ENCODE measurements at places on chromosomes 1 and 21.
A peak's percentile ranks its signal among the peaks of the same experiment; 100 is the strongest.

DNA sequence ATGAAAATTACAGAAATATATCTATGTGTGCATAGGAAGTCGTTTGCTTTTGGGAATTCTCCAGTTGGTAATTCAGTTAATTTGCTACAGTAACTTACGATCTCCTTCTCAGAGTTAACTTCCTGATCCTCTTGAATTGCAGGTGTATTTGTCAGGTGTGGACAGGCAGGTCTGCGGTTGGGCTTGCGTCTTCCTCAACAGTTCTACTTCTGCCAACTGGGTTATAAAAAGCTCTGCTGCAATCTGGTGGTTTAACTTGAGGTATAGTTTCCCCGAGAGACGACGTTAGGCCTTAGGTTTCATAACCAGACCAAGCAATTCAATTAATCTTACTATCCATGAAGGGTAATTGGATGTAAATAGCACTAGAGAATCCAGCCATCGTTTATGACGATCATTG, 88.2 kb downstream of the GABPA start:
- no peak for DNase-seq

DNA sequence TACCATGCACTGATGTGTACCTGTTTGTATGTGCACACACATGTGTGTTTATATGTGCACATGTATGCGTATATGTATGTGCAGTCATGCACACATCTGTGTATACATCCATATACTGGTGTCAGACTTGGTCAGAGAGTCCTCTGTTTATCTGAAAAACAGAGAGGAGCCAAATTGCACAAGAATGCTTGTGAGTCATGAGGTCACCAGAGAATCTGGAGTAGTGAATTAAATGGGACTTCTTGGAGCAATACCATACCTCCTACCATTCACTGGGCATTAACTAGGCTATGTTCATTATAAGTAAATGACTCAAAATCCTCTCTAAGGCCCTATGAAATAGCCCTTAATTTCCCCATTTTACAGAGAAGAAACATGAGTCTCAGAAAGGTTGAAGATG, 272.1 kb upstream of the C1orf87 start:
- no peak for DNase-seq

GRCh38 chr1:167627865-167628641, 2.0 kb upstream of the RCSD1 start:
- peak; percentile 78 for DNase-seq

DNA sequence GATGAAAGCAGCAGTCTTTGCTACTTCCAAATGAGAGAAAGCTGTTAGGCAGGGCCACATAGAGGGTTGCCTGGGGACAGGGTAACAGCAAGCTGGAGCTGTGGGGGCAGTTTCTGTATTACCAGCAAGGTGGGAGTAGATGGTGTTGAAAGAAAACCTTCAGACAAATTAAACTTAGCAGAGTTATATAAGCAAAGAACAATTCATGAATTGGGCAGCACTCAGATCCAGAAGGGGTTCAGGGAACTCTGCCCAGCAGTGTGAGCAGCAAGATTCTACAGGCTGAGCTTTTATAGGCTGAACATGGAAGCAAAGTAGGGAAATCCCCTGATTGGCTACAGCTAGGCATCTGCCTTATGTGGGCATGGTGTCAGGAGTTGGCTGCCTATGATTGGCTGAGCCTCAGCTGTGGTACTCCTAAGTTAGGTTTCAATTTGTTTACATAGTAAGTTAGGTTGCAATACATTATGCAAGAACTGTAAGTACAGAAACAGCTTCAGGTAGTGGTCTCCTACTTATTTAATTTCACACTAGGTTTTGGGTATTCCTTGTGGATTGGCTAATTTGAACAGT, 64.1 kb upstream of the TMPRSS2 start:
- no peak for DNase-seq

DNA sequence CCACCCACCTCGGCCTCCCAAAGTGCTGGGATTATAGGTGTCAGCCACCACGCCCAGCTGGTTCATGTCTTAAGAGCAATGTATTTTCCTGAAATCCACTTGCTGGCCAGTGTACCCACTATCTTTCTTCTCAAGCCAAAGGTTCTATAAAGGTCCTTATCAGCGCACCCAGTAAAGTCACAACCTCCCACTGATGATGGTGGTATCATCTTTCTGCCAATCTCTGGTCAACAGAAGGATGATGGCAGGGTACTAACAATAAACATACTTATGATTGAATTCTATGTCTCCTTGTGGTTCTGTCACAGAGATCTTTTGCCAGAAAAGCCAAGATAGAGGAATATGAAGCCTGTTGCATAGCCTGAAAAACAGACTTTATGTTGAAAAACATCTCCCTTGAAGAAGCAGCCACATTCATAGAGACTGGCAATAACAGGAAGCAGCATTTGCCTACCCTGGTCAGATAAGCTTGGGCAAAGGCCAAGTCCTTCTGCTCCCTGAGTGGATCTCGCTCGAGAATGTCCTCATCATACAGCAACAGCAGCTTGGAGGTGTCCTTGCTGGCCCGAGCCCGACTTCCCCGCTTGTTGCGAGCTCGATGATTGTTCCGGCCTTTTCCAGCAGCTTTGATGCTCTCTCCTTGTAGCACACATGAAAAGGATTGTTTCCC, 73.0 kb downstream of the DAP3 start:
- DNase-seq, result no peak

GRCh38 chr1:183958958-183959357, 78.6 kb downstream of the COLGALT2 start:
- no peak for DNase-seq

DNA sequence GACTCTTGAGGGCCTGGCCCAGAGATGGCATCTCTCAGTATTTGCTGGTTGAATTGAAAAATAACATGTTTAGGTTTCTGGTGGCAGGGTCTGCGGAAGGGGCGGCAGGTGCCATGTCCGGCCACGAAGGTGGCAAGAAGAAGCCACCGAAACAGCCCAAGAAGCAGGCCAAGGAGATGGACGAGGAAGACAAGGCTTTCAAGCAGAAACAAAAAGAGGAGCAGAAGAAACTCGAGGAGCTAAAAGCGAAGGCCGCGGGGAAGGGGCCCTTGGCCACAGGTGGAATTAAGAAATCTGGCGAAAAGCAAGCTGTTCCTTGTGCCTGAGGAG, 14.3 kb upstream of the FGR start:
- DNase-seq, result no peak

GRCh38 chr1:101006553-101006952, 19.0 kb downstream of the DPH5 start:
- DNase-seq, result no peak

DNA sequence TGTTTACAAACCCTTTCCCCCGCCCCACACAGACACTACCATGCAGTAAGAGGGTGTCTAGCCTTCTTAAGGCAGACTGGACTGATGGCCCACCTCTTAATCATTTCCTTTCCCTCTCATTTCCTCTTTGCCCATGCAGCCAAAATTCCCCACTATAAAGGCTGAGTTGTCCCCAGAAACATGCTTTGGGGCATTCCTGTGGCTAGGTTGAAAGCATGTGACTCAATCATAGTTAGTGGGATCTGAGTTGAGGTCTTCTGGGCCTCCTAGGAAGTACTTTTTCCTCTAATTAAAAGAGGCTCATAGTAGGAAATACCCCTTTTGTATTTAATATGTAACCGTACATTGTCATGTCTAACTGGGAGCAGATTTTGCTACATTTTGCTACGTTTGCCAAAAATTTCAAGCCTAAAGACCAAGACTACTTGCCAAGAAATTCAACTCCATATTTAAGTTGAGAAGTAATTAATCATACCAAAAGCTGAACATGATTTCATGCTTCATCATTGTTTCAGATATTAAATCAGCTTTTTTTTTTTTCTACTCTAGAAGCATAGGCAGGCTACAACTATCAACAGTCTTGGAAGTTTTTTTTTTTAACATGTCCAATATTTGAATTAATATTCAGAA, 174.7 kb downstream of the ADGRL4 start:
- no peak for DNase-seq

GRCh38 chr1:20141466-20141865, 2.3 kb downstream of the PLA2G2F start:
- DNase-seq, result no peak

DNA sequence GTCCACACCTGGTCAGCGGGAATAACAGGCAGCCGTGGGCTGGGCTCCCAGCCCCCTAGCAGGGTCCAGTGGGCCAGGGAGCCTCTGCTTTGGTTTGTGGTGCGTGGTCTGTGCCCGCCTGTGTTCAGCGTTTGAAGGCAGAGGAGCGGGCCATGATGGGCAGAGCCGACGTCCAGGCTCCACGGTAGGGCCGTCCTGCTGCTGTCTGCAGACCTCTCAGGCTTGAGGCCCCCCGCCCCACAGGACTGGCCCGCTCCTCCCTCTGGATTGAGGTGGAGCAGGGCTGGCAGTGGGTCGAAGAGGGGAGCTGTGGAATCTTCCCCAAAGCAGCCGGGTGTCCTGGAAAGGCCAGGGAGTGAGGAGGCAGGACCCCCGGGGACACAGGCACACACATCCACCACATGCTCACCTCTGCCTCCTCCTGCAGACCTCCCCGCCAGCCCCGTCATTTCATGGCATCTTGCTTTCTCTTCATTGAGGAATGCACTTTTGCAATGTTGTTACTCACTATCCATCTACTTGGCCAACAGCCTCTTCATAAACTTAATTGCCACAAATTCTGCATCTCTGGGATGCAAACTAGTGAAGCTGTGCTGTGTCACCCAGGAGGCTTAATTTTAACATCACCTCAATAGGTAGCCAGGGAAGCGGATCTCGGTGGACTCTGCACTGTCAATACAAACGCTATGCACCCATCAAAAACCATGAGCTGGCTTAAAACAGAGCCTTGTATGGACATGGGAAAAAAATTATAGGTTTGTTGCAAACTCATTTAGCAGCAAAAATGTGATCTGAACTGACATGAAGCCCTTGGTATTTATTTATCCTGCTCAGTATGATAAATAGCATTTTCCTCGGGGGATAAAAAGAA, 85.9 kb downstream of the PDE9A start:
- DNase-seq, result no peak

DNA sequence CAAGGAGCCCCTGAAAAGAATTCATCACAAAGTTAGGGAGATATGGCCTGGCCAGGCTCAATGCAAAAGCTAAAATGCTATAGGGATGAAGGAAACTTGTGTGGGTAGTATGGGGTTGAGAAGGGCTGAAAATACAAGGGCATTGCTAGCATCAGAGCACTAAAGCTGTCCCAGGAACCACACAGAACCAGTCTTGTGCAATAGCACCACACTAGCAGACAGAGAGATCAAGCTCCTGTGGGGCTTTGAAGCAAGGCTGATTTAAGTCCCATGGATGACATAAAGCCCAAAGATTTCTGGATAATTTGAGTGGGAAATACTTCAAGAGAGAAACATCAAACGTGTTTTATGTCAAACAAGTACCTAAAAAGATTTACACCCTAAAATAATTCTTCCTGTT, 97.1 kb downstream of the VAV3 start:
- no peak for DNase-seq

DNA sequence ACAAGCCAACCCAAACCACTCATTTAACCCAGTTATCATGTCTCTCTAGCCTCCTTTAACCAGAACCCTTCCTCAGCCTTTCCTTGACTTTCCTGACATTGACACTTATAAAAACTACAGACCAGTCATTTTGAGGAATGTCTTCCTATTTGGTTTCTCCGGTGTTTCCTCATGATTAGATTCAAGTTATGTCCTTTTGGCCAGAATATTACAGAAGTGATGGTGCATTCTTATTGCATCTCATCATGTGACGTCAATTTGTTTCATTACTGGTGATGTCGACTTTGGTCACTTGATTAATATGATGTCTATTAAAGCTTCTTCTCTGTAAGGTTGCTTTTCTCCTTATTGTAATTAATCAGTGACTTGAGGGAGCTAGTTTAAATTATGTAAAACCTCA, 6.1 kb upstream of the RCSD1 start:
- no peak for DNase-seq

DNA sequence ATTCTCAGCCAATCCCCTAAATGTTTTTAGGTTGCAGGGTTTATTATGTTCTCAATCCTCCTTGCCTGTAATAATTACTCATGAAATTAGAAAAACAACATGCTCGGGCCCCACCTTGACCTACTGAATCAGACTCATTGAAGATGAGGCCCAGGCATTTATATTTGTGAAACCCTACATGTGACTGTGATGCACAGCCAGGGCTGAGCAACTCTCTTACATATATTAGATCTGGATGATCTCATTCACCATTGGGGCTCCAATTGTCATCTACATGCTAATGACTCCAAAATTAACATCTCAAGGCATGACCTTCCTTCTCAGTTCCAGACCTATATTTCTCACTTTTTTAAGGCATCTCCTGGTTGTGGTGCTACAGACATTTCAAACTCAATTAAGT, 103.3 kb downstream of the WDR3 start:
- no peak for DNase-seq

GRCh38 chr1:209655411-209656231, 3.4 kb upstream of the LAMB3 start:
- no peak for DNase-seq

DNA sequence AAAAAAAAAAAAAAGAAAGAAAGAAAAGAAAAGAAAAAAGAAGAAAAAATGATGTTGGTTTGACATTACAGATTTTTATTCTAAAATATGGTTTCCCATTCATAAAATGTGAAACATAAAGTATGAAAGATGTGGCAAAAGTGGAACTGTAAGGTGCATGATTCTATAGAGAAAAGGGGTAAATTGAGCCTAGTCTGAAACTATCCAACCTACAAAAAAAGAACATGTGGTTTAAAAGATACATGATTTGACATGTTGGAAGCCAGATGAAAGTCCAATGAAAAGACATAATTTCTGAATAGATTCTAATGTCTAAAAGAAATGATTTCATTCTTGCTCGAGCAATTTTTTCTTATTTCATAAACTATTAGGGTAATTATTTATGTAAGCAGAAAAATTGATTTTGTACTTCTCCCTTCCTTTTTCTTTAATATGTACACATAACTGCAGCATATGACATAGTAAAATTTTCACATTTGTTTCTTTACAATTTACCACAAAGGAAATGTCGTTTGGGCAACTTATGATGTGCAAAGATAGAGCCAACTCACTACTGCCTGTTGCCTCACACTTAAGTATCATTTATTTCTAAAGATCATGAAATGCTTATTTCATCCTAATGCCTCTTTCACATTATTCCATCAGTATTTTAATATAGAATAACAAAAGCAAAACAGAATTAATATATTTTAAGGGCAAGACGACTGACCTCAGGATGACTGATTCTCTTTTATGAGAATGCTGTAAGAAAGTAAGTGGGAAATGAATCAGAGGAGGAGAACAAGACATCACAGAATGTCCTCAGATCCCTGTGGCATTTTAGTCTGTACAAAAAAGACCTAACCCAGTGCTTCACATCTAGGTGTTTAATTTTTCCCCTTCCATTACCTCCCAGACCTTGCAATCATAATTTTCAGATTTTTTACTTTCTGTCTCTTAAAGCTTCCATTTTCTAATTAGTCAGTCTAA, 165.8 kb upstream of the HMCN1 start:
- DNase-seq, result no peak

DNA sequence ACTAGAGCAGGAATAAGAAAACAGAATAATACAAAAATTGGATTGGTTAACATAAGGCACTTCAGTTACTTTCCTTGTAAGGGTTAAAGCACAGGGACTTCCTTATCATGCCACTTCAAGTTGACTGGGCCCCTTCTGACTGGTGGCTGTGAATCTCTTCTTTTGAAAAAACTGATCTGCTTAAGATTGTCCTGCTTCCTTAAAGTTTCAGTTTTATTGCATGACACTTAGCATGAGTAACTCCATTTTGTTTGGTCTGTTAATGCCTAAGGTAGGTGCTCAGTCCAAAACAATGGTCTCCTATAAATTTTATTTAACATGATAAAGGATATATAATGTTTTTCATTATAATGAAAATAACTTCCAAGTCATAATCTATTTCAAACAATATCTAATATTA, 37.6 kb downstream of the UBE2U start:
- DNase-seq, result no peak

- no peak for DNase-seq
Observed at GRCh38 chr1:84569216-84569615, 5.0 kb downstream of the CTBS start.
